Natural killer cell (primary cell): ENCODE measurements at places on chromosomes 1 and 21. TPM values are rescaled to one million over a fixed set of nuclear protein-coding genes. Genes with fewer than 3 reads are reported as not detected.
A peak's percentile ranks its signal among the peaks of the same experiment; 100 is the strongest.

The GLIS1 gene
- total RNA-seq, result not detected

The ALX3 gene
- total RNA-seq, result not detected

The C1QB gene
- total RNA-seq, result 1.3 TPM

The CDC20 gene
- 0.50 TPM for total RNA-seq

The ALPL gene
- 2.4 TPM for total RNA-seq

The WNT3A gene
- not detected for total RNA-seq

The DISC1 gene
- total RNA-seq, result 5.9 TPM

The DNAH14 gene
- 1.3 TPM for total RNA-seq

The GPR3 gene
- 0.87 TPM for total RNA-seq

GRCh38 chr21:34865400-34866241 lies 183.5 kb downstream of the RUNX1 start:
- H3K27ac ChIP-seq, result no peak overlapping the region
- no peak overlapping the region for H3K4me3 ChIP-seq
- no peaks in the 10 kb centered on the region for H3K27me3 ChIP-seq

DNA sequence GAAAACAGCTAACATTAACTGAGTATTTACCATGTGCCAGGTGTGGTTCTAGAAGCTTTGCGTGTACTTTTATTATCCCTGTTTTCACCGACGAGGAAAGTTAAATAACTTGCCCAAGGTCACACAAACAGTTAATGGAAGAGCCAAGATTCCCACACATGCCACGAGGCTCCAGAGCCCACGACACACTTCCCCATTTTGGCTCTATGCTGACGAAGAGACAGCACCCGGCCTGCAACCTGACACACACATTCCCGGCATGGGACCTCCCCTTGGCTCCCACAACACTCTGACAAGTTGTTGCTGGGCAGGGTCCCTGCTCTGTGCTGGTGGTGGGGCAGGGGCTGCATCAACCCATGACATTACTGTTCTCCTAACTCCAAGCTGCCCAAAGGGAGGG lies 52.8 kb downstream of the RAP1GAP start:
- no peaks in the 10 kb centered on the region for H3K4me1 ChIP-seq
- no peak overlapping the region for H3K4me3 ChIP-seq
- no peaks in the 10 kb centered on the region for H3K36me3 ChIP-seq
- DNase-seq, result no peak

DNA sequence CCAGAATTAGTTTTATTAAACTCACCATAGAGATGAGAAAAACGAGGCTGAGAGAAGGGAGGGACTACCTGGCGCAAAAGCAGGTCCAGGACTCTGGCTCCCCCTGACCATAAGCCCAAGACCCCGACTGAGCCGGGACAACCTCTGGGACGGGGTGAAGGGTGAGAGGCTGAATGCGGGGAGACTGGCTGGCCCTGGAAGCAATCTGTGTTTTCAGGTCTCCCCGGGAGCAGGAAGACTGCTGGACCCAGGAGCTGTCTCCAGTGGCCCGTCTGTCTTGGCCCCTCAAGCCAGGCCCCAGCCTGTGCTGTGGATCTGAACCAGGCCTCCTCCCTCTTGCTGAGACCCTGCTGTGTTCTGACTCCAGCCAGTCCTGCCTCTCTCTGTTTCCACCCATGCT lies 240.8 kb downstream of the TRABD2B start:
- H3K27me3 ChIP-seq, result no peaks in the 10 kb centered on the region
- no peak overlapping the region for H3K4me3 ChIP-seq
- H3K36me3 ChIP-seq, result no peaks in the 10 kb centered on the region

- no peak overlapping the region for H3K4me3 ChIP-seq
- no peaks in the 10 kb centered on the region for H3K36me3 ChIP-seq
- no peak overlapping the region for H3K27ac ChIP-seq
- DNase-seq, result no peak
- no peaks in the 10 kb centered on the region for H3K4me1 ChIP-seq
These were observed 74.7 kb downstream of the RAP1GAP start for GRCh38 chr1:21594501-21594900.

DNA sequence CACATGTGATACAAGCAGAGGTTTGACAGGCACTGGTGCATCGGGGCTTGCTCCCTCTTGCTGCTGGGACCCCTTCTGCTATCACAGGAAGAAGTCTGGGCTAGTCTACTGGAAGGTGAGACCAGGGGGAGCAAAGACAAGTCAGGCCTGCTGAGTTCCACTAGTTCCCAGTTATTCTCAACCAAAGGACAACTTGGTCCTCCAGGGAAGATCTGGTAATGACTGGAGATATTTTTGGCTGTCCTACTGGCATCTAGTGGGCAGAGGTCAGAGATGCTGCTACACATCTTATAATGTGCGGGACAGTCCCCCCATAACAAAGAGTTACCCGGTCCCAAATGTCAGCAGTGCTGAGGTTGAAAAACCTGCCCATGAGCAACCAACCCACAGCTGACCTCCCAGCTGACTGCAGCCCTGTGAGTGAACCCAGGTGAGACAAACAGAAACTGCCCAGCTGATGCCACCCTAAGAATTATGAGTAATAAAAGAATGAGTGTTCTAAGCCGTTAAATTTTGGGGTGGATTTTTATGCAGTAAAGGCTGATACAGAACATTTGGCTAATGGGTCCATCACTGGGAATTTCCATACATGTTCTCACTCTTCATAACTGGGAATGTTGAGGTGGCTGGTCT lies 71.6 kb downstream of the NENF start:
- H3K36me3 ChIP-seq, result no peaks in the 10 kb centered on the region
- no peaks in the 10 kb centered on the region for H3K27me3 ChIP-seq
- H3K4me3 ChIP-seq, result no peak overlapping the region
- H3K4me1 ChIP-seq, result no peaks in the 10 kb centered on the region
- DNase-seq, result no peak

DNA sequence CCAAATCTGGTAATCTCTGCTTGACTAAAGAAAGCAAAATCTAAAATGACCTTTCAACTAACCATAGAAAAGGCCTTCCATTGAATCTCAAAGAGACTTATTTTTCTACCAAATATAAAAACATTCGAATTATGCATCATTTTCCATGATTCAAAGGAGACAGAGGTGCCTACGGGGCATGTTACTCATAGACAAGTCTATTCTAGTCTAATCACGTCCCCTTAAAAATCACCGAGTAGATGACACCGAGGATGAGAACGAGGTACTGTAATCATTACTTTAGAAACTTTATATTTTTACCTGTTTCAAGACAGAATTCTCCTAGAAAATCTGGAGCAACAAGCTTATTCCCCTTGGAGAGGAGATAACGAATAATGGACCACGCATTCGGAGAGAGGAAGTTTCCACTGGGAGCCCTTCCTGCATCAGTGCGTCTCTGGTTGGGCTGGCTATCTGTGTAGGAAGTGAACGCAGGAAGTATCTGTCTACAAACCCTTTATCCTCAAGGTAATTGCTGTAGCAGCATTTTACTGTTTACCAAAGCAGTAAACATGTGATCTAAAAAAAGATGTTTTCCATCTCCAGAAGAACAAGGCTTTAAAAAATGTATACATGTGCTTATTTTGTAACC lies 9.5 kb downstream of the ERG start:
- H3K4me1 ChIP-seq, result peaks cover 3% of the 10 kb centered on the region
- no peak for DNase-seq
- H3K27me3 ChIP-seq, result no peaks in the 10 kb centered on the region
- H3K27ac ChIP-seq, result no peak overlapping the region
- no peaks in the 10 kb centered on the region for H3K36me3 ChIP-seq
- H3K4me3 ChIP-seq, result no peak overlapping the region

DNA sequence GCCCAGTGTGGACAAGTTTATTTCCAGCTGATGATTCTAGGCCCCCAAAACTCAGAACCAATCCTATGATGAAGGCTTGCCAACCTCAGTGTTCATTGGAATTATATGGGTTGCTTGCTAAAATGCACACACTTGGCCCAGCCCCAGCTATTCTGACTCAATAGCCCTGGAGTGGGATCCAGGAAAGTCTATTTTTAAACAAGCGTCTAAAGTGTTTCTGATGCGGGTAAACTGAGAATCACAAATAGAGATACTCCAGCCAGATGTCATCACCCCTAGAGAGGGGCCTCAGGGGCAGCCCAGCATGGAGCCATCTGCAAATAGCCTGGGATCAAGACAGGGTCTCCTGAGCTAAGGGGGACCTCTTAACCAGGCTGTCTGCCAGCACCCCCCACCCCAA lies 46.0 kb downstream of the PKP1 start:
- H3K4me3 ChIP-seq, result no peak overlapping the region
- DNase-seq, result no peak
- H3K4me1 ChIP-seq, result no peaks in the 10 kb centered on the region

- DNase-seq, result peak; percentile 40
- H3K4me1 ChIP-seq, result peaks cover 71% of the 10 kb centered on the region
- H3K27ac ChIP-seq, result peak overlapping the region; percentile 80
- H3K36me3 ChIP-seq, result no peaks in the 10 kb centered on the region
- H3K27me3 ChIP-seq, result no peaks in the 10 kb centered on the region
- H3K4me3 ChIP-seq, result peak overlapping the region; percentile 56
These were observed 910 bp downstream of the RUNX1 start for GRCh38 chr21:35048183-35048601.

DNA sequence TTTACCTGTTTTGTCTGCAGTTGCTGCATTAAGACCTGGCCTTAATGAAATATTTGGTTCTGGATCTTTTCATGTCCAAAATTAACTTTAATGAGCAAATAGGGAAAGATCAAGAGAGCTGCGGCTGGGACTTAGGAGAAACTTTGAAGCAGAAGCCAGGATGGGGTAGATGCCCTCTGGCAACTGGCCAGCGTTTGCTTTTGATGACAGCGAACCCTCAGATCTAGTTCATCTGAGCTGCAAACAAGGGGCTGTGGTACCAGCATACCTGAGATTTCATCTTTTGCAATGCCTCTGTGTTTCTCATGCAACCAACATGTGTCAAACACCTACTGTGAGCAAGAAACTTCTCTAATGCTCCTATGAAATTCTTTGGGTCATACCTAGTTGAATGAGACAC lies 13.0 kb upstream of the TEDDM1 start:
- no peak overlapping the region for H3K4me3 ChIP-seq
- no peaks in the 10 kb centered on the region for H3K36me3 ChIP-seq
- H3K27me3 ChIP-seq, result no peaks in the 10 kb centered on the region
- DNase-seq, result no peak
- no peak overlapping the region for H3K27ac ChIP-seq

DNA sequence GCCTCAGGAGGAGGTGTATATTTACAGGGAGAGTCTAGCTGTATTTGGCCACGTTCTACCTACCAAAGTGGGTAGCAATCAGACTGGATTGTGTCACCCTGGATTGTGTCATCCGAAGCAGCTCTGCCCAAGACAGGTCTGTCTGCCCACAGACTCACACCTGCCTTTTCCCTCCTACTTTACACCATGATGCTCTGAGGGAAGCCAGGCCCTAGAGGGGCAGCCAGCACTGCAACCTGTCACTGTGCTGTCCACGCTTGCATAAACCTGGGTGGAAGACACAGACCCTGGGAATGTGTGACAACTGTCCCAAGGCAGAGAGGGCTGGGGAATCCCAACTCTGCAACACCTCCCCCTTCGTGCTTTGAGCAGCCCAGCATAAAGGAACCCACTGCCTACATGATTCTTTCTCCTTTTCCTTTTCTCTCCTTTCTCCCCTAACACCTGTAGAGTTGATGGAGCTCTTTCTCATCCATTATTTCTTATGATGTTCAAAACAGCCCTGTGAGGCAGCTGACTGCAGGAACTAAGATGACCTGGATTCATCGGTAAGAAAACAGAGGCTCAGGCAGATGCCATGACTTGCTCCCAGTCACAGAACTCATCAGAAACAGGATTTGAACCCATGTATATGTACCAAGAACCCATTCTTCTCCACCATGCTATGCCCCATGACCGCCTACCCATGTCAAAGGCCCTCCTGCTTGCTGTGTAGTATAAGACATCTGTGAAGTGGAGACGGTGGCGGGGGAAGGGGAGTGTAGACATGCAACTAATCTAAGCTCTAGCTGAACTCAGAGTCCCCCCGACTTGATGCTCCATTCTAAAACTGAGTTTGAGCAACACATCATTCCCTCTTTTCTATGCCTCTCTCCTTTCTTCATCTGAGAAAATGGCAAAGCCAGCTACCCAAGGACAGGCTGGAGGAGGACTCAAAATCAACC lies 55.9 kb downstream of the ITPKB start:
- H3K27ac ChIP-seq, result peak overlapping the region; percentile 32
- H3K4me1 ChIP-seq, result peaks cover 96% of the 10 kb centered on the region
- DNase-seq, result peak; percentile 67

DNA sequence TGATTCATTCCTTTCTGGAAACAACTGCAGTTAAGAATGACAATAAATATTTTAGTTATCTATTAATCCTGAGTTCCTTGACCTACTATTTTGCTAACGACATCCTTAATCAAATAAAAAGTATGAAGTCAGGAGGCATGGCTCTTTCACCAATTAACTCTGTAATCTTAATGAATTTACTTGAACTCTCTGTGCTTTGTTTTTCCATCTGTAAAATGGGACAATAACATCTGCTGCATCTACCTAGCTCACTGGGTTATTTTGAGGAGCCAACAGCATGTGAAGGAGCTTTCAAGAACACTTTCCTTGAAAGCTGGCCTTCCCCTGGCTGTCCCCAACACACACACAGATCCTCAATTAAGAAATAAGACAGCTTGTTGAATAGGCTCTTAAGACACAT lies 47.9 kb downstream of the COLGALT2 start:
- H3K36me3 ChIP-seq, result no peaks in the 10 kb centered on the region
- no peaks in the 10 kb centered on the region for H3K27me3 ChIP-seq
- H3K4me3 ChIP-seq, result no peak overlapping the region
- no peak for DNase-seq
- H3K4me1 ChIP-seq, result peaks cover 10% of the 10 kb centered on the region

DNA sequence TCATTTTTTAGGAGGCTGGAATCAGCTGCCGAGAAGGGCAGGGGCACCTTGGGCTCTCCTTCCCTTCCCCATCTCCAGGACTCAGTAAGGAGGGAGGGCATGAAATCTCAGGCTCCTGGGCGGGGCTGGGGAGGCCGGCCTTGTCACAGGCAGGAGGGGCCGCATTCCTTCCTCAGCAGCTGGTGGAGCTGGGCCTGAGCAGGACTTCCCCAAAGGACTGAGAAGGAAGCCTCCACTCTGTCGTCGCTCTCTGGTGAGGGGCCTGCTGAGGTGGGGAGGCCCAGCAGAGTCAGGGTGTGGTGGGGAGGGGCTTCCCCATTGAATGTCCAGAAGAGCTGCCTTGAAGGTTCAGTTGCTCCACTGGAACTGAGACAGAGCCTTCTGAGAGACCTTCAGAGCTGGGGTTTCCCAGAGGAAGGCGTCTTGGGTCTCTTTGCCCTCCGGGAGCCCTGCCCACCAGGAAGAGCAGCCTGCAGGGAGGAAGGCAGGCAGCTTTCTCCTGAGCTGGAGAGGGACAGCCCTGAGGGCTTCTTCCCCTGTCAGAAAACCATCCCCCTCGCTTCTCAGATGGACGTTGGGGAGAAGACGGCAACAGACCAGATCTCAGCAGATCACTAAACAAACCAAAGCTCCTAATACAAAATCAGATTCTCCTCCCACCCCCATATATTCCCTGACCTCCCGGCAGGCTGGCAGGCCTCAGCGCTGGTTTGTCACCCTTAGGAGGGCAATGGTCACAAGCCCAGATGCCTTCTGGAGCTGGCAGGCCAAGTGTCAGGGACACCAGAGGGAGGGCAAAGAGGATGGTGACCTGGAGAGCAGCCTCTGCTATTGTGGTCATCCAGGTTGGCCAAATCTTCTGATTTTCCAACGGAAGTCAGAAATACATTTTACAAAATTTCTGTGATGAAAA lies 10.7 kb downstream of the KCNA10 start:
- no peak overlapping the region for H3K4me3 ChIP-seq
- DNase-seq, result no peak
- H3K36me3 ChIP-seq, result no peaks in the 10 kb centered on the region
- no peak overlapping the region for H3K27ac ChIP-seq
- no peaks in the 10 kb centered on the region for H3K27me3 ChIP-seq
